ENCODE measurements at places on chromosomes 1 and 21. TPM values are rescaled to one million over a fixed set of nuclear protein-coding genes. Genes with fewer than 3 reads are reported as not detected.

DNA sequence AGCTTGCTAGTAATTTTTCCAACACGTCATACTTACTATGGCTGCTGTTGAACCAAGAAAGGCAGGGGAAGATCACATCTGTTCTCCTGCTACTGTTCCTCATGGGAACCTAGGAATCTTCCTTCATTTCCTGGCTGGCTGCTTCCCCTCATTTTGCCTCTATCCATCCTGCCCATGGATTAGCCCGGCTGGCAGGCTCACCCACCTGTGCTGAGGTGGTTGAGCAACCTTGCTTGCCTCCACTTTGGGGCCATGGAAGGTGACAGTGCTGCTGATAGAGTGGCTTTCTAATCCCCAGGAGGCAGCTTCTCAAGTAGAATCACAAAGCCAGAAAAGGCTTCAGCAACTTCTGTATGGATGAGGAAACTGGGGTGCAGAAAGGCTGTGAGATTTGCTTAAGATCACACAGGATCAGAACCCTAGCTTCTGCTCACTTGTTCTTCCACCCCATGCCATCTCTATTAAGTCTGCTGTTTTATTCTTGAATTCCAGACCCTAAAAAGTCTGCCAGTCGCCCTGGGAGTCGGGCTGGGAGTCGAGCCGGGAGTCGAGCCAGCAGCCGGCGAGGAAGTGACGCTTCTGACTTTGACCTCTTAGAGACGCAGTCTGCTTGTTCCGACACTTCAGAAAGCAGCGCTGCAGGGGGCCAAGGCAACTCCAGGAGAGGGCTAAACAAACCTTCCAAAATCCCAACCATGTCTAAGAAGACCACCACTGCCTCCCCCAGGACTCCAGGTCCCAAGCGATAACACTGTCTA is 6.2 kb upstream of the BMP8A start:
- DNase-seq, result no peak

The GRHL3 gene
- 35.8 TPM for total RNA-seq

DNA sequence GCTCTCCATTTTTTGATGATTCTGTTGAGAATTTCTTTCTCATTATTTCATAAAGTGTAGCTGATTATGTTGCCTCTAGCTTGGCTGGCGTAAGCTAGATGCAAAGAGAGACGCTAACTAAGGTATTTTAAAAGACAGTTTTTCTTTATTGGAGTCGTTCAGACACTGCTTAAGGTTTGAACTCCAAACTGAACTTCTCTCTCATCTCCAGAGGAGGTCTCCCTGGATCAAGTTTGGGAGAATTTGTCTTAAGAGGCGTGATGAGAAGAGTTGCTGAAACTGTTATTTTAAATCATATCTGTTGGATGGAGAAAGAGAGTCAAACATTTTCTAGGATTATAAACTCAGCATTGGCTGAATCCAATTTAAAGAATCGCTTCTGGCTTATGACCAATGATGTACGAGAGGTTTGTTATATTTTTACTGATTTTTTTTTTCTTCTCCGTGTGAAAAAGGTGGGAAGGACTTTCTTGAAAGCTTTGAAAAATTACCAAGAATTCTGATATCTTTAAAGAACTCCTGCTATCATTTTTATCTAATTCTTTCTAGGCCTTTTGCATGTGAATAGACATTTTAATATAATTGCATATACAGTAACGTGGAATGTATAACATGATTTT is 34.0 kb downstream of the MAP3K7CL start:
- peak; percentile 74 for DNase-seq

The HES5 gene
- total RNA-seq, result 1.5 TPM

DNA sequence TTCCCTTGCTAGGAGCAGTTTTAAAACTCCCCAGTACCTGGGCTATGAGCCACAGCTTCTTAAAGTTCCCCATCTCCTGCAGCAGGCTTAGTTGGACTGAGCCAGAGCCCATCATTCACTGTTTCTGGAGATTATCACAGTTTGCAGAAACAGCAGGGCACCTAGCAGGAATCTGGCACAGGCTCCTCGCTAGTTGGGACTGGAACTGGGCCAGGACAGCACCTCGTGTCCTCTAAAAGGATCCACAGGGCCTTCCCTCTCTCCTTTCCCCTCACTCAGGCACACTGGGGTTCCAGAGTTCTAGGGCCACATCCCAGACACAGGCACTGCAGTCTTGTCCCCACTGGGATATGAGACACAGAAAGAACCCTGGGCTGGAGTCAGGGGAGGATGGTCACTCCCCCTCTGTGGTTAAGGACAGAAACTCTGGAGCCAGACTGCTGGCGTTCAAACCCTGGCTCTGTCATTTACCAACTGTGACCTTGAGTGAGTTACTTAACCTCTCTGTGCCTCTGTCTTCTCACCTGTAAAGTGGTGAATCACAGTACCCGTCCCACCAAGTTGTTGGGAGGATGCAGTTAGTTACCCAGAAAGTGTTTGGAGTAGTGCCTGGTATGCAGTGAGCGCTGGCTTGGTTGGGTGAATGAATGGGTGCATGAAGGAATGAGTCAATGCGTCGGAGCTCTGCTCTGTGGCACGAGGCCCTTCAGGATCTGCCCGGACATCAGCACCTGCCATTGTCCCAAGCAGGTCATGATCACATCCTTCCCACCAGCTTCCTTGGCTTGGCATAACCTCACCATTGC is 18.8 kb upstream of the ECE1 start:
- DNase-seq, result no peak

GRCh38 chr1:153771261-153771660 is 3.9 kb upstream of the SLC27A3 start:
- DNase-seq, result peak; percentile 79

GRCh38 chr1:112673592-112674439 is 643 bp upstream of the MOV10 start:
- DNase-seq, result peak; percentile 60

The CELA2A gene
- not detected for total RNA-seq

Measured in skin of body (tissue), 3 donors.